ENCODE measurements at places on chromosomes 12 and 14. TPM values are rescaled to one million over a fixed set of nuclear protein-coding genes. Genes with fewer than 3 reads are reported as not detected.

Gene STAB2
- total RNA-seq = not detected

Gene FAM90A1
- total RNA-seq = 0.09 TPM

Gene DLK1
- 0.54 TPM for total RNA-seq

Gene FGF6
- not detected for total RNA-seq

Gene SUDS3
- 51.9 TPM for total RNA-seq

Gene SERPINA5
- 0.36 TPM for total RNA-seq

Gene SLC8B1
- 7.9 TPM for total RNA-seq

Gene THAP2
- total RNA-seq = 29.1 TPM

Gene ABCD2
- total RNA-seq = 3.5 TPM

Gene DENND5B
- 65.3 TPM for total RNA-seq

Gene AQP2
- total RNA-seq = not detected

Gene KIF5A
- 51.7 TPM for total RNA-seq

Gene PRPF40B
- 22.8 TPM for total RNA-seq

Gene KIF21A
- 145 TPM for total RNA-seq

Gene TPH2
- 1.00 TPM for total RNA-seq

Gene FBXW8
- total RNA-seq = 16.8 TPM

Gene SPSB2
- total RNA-seq = 3.1 TPM

All from cerebellum (tissue), 4 donors.